ENCODE measurements at places on chromosomes 7 and 10.

GRCh38 chr7:156177422-156178055 is 365.3 kb upstream of the SHH start:
- DNase-seq = no peak

- DNase-seq = no peak
Observed at GRCh38 chr7:106568680-106569499, 92.1 kb downstream of the CCDC71L start.

DNA sequence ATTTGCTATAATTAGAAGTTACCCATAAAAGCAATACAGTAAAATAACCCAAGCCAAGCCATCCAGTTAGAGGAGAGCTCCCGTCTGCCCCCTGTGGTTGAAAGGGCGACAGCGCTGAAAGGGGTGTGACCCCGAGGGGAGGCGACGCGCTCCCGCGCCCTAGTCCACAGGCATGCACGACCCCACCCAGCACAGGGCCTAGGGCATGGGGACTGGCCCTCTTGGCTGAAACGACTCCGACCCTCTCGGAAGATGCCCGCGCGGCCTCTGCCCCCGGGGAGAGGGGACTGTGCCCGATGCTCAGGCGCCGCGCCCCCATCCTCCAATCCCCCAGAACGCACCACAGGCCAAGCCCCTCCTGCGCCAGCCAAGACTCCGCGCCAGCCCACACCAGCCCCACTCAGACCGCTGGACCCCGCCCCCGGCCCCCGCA is 64.0 kb downstream of the CSGALNACT2 start:
- DNase-seq = peak; percentile 42

DNA sequence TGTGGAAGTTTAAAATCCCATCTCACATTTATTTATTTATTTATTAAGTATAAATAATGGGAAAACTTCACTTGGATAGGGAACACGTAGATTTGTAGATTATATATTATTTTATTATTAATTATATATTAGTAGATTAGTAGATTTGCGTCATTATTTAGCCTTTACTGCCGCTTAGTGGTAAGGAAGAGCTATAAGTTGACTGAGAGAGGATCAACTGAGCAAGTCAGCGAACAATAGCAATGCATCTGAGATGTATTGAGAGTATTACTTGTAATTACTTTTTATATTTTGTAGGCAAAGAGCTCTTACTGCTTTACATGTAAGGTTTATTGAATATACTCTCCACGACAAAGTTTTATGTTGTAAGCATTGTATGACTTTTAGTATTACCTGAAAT is 244.5 kb upstream of the ANKRD30A start:
- no peak for DNase-seq

Data from dorsolateral prefrontal cortex (tissue), 122 donors.